CD4-positive, alpha-beta T cell (primary cell): ENCODE measurements at places on chromosomes 6 and 20.

DNA sequence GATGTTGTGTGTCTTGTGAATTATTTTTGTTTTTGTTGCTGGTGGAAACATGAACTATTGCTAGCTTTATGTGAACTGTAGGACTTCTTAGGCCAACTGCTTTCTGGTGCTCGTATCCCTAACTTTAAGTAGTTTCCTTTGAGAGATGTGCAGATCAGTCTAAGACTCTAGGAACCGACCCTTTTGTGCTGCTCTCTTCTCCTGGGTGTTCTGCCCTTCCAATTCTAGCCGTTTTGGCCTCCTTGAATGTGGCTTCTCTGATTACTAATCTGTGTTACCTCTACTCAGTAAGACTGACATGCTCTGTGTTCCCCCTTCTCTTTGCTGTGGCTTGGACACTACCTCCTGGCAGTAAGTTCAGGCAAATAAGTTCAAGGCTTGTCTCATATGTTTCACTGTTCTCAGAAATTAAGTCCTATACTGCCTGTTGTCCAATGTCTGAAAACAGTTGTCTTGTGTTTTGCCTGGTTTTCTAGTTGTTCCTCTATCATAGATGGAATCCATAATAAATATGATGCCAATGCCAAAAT lies 58.0 kb downstream of the FOXO3 start:
- no peak for DNase-seq

DNA sequence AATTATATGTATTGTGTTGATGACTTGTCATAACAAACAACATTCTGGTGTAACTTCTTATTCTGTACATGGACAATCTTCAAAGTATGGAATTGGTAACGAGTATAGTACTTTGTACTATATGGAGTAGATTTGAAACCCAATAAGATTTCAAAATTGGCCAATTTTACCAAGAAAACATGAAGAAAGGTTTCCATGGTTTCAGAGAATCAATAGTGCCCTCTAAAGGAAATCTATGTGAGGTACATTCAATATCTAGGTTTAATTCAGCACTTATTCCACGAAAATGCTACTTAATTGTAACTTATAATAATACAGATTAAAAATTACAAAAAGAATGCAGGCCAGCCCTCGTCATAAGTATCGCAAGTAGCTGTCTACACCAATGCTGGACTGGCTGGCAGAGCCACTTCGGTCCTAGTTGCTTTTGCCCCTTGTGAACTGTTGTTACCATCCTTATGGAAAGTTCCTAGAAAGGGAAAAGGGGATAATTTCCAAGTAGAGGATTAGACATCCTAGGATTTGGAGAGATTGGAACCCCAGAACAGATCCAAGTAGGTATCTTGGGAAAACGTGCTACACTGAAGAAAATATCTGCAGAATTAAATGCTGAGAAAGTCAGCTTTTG lies 70.9 kb downstream of the LCA5 start:
- DNase-seq: no peak

DNA sequence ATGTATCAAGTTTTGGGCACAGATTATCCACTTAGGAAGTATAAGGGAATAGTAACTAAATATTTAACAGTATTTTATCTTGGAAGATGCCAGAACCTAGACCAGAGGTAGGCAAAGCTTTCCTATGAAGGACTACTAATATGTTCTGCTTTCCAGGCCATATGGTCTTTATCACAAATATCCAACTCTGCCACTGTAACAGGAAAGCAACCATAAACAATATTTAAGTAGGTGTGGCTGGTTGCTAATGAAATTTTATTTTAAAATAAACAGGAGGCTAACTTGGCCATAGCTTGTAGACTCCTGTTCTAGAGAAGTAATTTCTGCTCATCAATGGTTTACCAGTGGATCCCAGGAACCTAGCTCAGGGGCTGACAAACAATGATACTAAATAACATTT lies 39.4 kb downstream of the NOL7 start:
- no peak for DNase-seq

DNA sequence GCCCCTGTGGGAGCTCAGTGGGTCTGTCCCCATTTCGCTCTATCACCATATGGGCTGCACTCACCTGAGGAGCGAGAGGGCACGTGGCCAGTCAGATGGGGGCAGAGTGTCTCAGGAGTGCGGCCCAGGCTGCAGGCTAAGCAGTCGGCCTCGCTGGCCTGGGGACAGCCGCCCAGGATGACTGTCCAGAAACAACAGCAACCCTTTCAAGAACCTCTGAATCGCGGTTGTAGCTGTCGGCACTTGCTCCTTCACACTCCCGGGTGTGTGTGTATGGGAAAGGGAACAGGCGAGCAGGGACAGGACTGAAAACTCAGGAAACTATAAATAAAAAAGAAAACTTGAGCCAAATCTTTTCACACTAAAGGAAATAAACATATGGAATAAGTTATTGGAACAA lies 63.1 kb downstream of the TFAP2A start:
- no peak for DNase-seq

- no peak for DNase-seq
Observed at GRCh38 chr6:168634541-168635328, 193.8 kb downstream of the SMOC2 start.

- DNase-seq: peak; percentile 45
Observed at GRCh38 chr20:54649511-54649962, 174.1 kb downstream of the DOK5 start.

- DNase-seq: peak; percentile 33
Observed at GRCh38 chr6:127554435-127555006, 22.5 kb upstream of the C6orf58 start.

DNA sequence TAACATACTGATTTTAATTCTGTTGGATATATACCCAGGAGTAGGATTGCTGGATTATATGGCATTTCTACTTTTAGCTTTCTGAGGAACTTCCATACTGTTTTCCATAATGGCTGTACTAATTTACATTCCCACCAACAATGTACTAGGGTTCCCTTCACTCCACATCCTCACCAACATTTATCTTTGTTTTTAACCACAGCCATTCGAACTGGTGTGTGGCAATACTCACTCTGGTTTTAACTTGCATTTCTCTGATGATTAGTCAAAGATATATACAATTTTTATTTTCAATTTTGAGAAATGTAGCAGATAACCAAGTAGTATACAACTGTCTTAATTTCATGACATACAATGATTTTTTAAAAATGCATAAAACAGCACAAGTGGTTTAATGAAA lies 30.3 kb upstream of the ADGRG6 start:
- DNase-seq: no peak

DNA sequence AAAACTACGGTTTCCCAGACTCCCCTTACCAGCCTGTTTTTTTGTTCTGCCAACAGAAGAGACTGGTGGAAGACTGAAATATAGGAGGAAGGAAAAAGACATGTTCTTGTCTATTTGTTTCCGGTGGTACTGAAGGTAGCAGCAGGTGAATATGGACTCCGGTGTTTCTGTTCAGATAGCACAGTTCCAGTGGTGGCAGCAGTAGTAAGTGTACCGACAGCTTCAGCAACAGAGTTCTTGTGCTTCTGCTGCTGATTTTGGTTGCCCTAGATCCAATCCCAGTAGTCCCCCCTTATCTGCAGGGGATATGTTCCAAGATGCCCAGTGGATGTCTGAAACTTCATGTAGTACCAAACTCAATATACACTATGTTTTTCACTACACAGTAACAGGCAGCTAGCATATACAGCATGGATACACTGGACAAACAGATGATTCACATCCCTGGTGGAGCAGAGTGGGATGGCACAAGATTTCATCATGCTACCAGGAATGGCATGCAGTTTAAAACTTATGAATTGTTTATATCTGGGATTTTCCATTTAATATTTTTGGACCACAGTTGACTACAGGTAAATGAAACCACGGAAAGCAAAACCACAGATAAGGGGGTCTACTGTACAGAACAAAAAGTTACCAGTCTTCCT lies 301.8 kb downstream of the BTBD9 start:
- DNase-seq: no peak

DNA sequence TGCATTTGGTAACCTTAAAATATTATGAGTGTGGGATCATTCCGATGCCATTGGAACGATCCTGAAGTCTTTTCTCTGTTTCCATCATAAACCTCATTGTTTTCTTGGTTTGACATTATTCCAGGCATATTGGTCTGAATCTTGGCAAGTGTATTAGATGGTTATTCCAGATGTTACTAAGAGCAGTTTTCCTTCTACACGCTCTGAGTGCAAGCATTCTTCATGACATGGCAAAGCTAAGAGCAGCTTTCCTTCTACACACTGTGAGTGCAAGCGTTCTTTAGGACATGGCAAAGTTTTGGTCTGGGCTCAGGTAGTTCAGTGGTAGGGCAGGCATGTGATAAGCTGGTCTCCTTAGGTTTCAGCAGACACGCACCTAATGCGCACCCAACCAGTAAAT lies 53.0 kb downstream of the SMOC2 start:
- no peak for DNase-seq

GRCh38 chr6:330948-331347 lies 38.7 kb downstream of the DUSP22 start:
- DNase-seq: no peak

- DNase-seq: no peak
Observed at GRCh38 chr6:143406673-143407072, 43.8 kb downstream of the ADAT2 start.

- DNase-seq: no peak
Observed at GRCh38 chr20:62949153-62949821, 3.2 kb upstream of the SLC17A9 start.

DNA sequence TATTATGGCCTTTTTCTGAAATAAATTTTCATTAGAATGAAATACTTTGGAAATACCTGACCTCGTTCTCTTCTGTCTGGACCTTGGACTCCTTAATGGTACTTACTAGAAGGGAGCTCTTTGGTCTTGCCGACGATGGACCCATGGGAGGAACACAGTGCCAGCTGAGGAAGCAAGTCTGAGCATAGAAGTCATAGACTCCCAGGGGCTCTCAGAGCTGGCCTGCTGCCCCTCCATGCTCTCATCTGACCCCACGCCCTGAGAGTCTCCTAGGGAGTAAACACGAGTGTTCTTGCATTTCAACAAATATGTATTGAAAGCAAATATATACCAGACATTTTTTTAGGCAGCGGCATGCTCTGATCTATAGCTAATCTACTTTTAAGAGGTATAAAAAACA lies 87.8 kb downstream of the PLEKHG1 start:
- no peak for DNase-seq

GRCh38 chr6:72363844-72364740 lies 257.8 kb upstream of the KCNQ5 start:
- no peak for DNase-seq

- DNase-seq: peak; percentile 89
Observed at GRCh38 chr6:142146828-142147662, at the start of the genes NMBR and VTA1. NMBR (minus strand) TSS chr6:142147122; CDS start chr6:142088658, 58,464 bp downstream. VTA1 (plus strand) TSS chr6:142147263; CDS start chr6:142147288, 25 bp downstream.

GRCh38 chr6:123338394-123338793 lies 298.4 kb downstream of the TRDN start:
- DNase-seq: no peak

DNA sequence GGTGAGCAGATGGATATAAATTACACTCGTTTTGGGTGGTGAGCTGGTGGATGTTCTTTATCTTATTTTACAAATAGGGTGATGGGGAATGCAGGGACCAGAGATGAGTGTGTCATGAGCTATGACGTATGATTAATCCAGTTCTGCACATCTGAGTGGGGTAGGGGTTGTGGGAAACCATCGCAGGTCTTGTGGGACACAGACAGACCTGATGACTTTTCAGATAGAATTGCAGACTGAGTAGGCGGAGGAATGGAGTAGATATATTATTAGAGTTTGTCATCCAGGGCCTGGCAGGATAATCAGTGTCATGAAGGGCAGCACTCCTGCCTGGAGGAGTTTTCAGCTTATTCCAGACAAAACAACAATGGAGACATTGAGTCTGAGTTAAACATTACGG lies 12.9 kb upstream of the DSP start:
- DNase-seq: no peak

DNA sequence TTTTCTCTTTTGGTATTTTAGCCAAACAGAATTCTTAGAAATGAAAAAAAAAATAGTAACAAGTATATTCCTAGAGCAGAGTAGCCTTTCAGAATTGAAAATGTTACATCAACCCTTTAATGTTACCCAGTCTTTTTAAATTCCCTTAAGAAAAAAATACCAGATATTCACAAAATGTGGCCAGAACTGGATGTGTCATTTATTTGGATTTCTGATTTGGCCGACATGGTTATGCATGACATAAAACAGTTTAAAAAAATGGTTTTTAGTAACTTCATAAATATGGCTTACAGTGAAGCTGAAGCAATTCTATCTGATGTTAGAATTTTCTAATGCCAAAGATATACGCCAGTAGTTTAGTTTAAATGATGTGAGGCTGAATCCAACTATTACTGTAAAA lies 112.0 kb downstream of the ATXN1 start:
- DNase-seq: no peak

- DNase-seq: no peak
Observed at GRCh38 chr6:125714441-125715090, 34.9 kb upstream of the HEY2 start.

DNA sequence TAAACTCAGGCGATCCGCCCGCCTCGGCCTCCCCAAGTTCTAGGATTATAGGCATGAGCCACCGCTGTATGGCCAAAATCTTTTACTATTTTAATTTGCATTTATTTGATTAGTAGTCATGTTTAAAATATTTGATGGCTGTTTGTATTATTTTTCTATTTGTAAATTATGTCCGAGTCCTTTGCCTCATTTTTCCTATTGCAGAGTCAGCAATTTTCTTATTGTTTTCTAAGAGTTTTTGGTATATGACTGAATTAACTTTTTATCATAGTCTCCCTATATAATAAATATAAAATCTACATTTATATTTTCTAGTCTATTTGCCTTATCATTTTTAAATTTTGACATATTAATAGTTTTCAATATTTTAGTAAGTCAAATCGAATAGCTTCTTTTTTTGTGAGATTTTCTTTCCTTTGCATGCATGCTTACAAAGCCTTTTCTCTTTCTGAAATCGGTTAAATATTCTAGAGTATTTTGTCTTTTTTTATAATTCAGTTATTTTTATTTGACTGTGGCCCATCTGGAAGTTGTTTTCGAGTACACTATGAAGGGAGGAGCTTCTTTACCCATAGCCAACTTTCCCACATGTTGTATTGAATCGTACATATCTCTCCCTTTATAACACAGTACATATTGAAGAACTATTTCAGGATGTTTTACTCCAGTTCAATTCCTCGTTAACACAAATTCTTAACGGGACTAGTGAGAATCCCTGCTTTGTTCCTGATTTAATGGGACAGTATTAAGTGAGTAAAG lies 34.5 kb upstream of the RPS6KA2 start:
- DNase-seq: no peak

GRCh38 chr6:85580878-85581267 lies 12.8 kb downstream of the SNX14 start:
- no peak for DNase-seq

- DNase-seq: no peak
Observed at GRCh38 chr6:128371136-128371535, 149.3 kb downstream of the PTPRK start.

DNA sequence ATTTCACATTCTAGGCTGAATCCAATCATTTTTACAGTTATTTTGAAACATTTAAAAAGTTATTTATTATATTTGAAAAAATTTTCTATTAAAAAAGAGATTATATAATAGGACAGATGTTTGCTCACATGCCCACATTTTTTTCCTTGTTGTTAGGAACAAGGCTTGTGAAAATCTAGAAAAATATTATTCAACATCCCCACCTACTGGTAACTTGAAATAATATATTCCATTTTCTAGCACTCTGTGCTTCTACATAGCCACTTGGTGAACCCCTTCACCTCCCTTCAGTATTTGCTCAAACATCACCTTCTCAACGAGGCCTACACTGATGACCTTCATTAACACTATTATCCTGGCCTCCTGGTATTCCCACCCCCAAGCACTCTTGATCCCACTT lies 18.3 kb upstream of the GPRC6A start:
- no peak for DNase-seq

GRCh38 chr6:30955367-30956042 lies 14.7 kb downstream of the MUCL3 start:
- DNase-seq: peak; percentile 54
